Stimulated activated CD4-positive, alpha-beta T cell treated with anti-CD3 and anti-CD28 coated beads, TNF-alpha, amount 100 ng/mL, for 24 hours (primary cell): ENCODE measurements at places on chromosomes 2 and 18.

DNA sequence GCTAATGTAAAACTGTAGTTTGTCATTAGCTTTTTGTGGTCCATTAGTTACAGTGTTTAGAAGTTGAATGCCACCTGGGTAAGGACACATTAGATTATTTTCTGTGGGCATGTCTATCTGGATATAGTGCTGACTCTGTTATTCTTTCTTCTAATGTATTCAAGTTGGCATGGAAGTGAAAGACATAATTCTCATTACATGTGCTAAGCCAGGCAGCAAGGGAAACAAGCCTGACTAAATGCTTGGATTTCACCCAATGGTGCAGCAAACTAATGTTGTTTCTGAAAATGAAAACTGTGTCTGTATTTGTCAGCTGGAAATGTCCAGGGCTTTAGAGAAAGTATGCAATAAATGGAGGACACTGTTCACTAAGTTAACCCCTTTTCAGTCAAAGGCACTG lies 100.7 kb downstream of the NUP35 start:
- no peak for DNase-seq

- no peak for DNase-seq
These were observed 82.8 kb downstream of the HRH4 start for GRCh38 chr18:24543086-24543794.

DNA sequence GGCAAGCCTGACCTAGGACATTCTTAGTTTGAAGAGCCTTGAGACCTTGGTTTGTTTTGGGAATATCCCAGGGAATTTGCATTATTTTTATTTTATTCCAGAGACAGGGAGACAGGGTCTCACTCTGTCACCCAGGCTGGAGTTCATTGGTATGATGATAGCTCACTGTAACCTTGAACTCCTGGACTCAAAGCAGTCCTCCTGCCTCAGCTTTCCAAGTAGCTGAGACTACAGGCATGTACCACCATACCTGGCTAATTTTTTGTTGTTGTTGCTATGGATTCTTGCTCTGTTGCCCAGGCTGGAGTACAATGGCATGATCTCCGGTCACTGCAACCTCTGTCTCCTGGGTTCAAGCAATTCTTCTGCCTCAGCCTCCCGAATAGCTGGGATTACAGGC lies 4.8 kb downstream of the MTA3 start:
- DNase-seq, result no peak

GRCh38 chr2:158380746-158381145 lies 75.8 kb downstream of the CCDC148 start:
- no peak for DNase-seq

- no peak for DNase-seq
These were observed 135.1 kb downstream of the ZNF516 start for GRCh38 chr18:76359909-76360308.

- no peak for DNase-seq
These were observed 104.4 kb downstream of the NOL4 start for GRCh38 chr18:34120294-34120693.

- DNase-seq, result no peak
These were observed 183.1 kb downstream of the SMAD2 start for GRCh38 chr18:47747260-47747795.

DNA sequence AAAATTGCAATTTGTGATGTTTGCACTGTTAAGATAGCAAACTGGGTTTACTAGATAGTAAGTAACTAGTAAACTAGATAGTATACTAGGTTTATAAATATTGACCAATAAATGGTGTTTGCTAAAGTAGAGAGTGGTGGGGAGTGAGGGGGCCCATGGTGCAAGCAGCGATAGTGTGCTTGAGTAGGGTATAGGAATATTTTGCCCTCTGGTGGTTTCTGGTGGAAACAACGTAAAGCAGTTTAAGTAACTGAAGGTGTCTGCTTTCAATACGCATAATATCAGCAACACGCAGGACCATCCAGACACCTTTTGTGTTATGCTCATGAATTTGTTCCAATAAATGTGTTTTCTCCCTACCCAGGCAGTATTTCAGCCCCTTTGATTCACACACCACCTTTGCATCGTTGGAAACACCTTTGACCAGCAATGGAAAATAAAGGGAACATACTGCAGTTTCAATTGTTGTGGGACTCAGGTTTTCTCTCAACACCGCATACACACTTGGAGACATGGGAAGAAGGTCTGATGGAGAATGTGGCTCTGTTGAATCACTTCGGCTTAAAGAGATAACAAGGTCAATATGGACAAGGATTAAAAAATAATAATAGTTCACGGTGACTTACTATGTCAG lies 16.7 kb upstream of the STAT1 start:
- DNase-seq, result no peak
